ENCODE measurements at places on chromosomes 1 and 21. TPM values are rescaled to one million over a fixed set of nuclear protein-coding genes. Genes with fewer than 3 reads are reported as not detected.

Gene SPRR1B
- not detected for total RNA-seq

Gene TBX19
- total RNA-seq, result 2.4 TPM

Gene APOBEC4
- total RNA-seq, result not detected

Gene FTCD
- total RNA-seq, result 0.18 TPM

Gene BOLA1
- 27.2 TPM for total RNA-seq

Data from activated CD4-positive, alpha-beta memory T cell treated with anti-CD3 and anti-CD28 coated beads, Interleukin-2, amount 10 ng/mL, durations not matched to agents 7 days and 5 days (primary cell).